AG08395 (cell line): ENCODE measurements at places on chromosomes 13 and 19.

DNA sequence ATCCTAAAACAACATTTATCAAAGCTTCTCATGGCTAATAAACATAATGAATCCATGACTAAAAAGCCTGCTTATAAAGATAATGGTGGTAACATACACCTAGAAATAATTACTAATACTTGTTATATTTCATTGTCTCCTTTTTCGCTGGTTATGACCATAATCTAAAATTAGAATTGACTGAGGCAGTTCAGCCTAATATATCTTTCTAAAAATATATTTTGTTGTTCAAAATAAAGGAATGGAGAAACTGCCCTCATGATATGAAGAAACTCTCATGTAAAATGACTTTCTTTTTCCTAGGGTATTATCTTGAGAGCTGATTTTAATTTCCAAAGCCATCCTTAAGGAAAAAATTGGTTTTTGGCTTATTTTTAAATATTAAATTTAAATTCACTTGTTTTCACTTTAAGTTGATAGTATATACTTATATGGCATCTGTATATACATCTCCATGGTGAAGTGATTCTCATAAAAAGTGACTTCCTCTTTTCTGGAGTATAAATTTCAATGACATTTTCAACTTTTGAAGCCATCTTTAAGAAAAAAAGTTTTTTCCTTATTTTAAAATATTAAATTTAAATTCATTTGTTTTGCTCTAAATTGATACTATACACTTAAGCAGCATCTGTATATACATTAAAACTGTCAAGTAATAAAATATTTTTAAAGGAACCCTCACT lies 204.6 kb downstream of the VWA8 start:
- no peak for DNase-seq

- DNase-seq: no peak
Measured at GRCh38 chr13:60756306-60756705, 359.3 kb downstream of the TDRD3 start.

DNA sequence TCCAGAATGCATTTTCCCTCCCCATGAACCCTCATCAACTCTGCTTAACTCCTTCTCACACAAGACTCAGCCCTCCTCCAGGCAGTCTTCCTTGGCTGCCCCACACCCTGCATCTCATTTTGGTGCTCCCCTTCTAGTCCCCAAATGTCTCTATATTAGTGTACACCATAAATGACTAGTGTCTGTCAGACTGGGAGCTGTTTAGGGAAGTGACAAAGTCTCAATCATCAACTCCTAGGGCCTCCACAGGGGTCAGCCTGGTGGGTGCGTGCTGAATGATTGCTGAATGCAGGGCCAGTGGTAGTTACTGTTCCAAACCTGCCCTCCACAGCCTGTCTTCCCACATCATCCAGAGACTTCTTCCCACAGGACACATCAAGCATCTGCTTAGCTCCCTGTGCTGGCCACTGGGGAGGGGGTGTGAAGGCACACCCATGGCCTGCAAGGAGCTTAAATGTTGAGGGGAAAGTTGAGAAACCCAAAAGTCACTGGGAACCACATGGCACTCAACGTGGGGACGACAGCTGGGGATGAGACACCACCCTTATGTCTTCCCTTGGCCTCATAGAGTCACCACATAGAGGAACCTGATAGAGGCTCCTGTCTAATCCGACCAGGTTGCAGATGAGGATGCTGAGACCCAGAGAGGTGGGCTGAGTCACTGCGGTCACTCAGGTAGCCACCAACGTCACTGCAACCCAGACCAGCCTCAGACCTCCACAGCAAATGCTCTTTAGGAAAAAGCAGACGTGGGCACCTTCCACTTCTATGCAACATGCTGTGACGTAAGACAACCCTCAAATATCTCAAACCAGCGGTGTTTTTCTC lies 79.3 kb upstream of the TM9SF2 start:
- no peak for DNase-seq

DNA sequence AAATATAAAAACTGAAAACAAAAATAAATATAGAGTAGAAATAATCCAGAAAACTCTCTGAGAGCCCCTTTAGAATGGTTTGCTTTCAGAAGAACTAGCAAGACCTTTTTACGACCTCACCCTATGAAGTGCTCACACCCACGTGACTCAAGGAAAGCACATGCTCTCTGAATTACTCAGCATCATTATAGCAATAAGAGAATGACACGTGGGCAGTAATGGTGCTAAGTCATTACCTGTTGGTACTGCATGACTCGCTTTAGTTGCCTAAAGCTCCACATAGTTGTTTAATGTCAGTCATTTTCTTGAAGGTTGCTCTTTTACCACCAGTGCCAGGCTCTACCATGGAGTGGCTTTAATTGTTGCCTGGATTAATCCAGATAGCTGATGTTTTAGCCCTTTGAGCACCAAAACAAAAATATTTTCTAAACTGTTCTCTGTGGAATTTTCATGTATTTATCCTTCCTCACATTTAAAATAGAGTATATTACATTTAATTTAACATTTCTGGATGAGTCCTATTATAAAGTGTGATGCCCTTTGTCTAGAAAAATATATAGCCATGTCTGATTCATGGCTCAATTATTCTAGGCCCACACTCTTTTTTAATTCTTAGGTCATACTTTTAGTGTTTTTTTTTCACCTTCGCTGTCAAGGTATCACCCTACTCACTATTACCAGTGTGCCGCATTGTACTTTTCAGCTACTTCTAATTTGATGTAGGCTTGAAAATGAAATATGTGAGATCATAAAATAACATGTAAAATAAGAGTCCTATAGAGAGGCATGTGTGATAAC lies 56.8 kb downstream of the THSD1 start:
- peak; percentile 60 for DNase-seq

- DNase-seq: peak; percentile 79
Measured at GRCh38 chr13:32212421-32212820, 102.7 kb downstream of the ZAR1L start.
